Smooth muscle cell of the umbilical artery (primary cell): ENCODE measurements at places on chromosomes 5 and 9. TPM values are rescaled to one million over a fixed set of nuclear protein-coding genes. Genes with fewer than 3 reads are reported as not detected.

BTNL8 gene
- total RNA-seq, result not detected in 2 replicates

GRM6 gene
- not detected in 2 replicates for total RNA-seq

PKN3 gene
- total RNA-seq, result 0.89 and 1.7 TPM in 2 replicates

MARCOL gene
- total RNA-seq, result not detected in 2 replicates

PLAC8L1 gene
- 0.59 TPM in 1 of 2 replicates, not detected in the other for total RNA-seq

FSTL4 gene
- not detected in 2 replicates for total RNA-seq

KIF4B gene
- total RNA-seq, result 0.09 TPM in 1 of 2 replicates, not detected in the other

RBM27 gene
- total RNA-seq, result 19.6 and 30.5 TPM in 2 replicates

B4GALT7 gene
- total RNA-seq, result 72.1 and 94.4 TPM in 2 replicates

IFNB1 gene
- total RNA-seq, result 0.30 TPM in 1 of 2 replicates, not detected in the other

RXRA gene
- total RNA-seq, result 7.4 and 12.4 TPM in 2 replicates

PRELID2 gene
- 21.7 and 29.2 TPM in 2 replicates for total RNA-seq

PHF24 gene
- 0.05 and 0.30 TPM in 2 replicates for total RNA-seq

CER1 gene
- not detected in 2 replicates for total RNA-seq

RLN1 gene
- total RNA-seq, result not detected in 2 replicates

NTNG2 gene
- total RNA-seq, result 4.2 TPM in 2 replicates

WNT8A gene
- not detected in 2 replicates for total RNA-seq

DNAJC18 gene
- total RNA-seq, result 12.5 and 13.4 TPM in 2 replicates

IL5 gene
- not detected in 2 replicates for total RNA-seq

OBP2B gene
- total RNA-seq, result not detected in 2 replicates

TAS2R1 gene
- total RNA-seq, result not detected in 2 replicates

LCN6 gene
- total RNA-seq, result not detected in 2 replicates

ANKRD55 gene
- total RNA-seq, result under 0.01 TPM in 1 of 2 replicates, not detected in the other
